Fibroblast of skin of back (primary cell): ENCODE measurements at places on chromosomes 1 and 21.

GRCh38 chr1:156712626-156713025 lies 7.2 kb upstream of the CRABP2 start:
- no peak for DNase-seq

GRCh38 chr1:156437037-156437867 lies 63.3 kb downstream of the MEF2D start:
- DNase-seq: no peak

GRCh38 chr1:119045096-119045746 lies 57.1 kb upstream of the TBX15 start:
- no peak for DNase-seq

DNA sequence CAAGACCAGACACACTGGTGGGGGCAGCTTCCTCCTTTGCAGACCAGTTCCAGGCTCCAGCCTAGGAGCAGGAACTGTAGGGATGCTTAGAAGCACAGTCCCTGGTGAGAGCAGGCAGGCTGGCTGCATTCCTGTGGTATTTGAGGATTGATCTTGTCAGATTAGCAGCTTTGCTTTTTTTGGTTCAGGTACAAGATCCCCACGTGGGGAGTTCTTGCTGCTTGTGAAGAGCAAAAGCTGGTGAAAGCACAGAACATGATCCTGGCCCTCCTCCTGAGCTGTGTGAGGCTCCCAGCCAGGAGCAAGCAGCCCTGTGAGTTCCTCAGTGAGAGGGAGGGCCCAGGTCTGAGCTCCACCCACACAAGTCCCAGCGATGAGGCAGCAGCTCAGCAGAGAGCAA lies 75.3 kb upstream of the ARTN start:
- DNase-seq: peak; percentile 97

DNA sequence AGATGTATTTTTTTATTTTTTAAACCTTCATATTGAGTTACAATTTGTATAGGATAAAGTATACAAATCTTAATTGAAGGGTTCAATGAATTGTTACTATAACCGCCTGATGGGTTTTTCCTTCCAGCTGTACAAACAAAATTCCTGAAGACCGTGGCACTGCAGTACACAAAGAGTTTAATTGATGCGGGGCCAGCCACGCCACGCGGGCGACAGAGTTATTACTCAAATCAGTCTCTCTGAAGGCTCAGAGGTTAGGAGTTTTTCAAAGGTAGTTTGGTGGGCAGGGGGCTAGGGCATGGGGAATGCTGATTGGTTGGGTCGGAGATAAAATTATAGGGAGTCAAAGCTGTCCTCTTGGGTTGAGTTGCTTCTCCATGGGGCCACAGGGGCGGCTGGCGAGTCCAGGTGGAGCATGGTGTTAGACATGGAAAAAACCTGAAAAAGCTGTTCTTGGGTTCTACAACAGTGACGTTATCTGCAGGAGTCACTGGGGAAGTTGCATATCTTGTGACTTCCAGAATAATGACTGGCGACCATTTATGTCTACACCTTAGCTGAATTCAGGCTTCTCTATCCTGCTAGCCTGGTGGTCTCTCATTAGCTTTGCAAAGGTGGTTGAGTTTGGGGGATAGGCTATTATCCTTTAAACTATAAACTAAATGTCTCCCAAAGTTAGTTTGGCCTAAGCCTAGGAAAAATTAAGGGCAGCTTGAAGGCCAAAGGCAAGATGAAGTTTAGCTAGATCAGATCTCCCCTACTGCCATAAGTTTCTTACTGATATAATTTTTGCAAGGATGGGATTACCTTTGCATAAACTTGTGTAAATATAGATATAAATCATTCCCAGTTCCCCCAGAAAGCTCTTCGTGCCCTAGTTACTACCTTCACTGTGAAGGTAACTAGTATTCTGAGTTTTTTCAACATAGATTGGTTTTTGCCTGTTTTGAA lies 13.0 kb upstream of the TMEM9 start:
- DNase-seq: no peak

DNA sequence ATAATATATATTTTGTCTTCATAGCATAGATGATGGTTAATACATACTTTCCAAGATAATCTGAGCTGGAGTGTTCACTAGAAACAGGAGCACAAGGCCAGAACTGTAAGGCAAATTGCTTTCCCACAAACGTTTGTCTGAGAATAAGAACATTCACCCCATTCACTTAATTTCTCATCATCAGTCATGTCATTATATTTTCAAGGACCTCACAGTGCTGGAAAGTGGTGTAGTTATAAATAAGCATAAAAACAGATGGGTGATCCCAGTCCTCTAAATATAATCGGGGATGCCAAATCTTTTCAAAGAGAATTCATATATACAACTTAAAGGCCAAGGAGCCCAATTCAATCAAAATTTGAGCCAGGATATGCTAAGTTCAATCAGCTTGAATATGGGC lies 8.4 kb downstream of the PRRX1 start:
- DNase-seq: no peak

- no peak for DNase-seq
Measured at GRCh38 chr1:95085376-95085775, 12.6 kb upstream of the ALG14 start.

- DNase-seq: no peak
Measured at GRCh38 chr1:3114131-3114744, 45.2 kb downstream of the PRDM16 start.

- no peak for DNase-seq
Measured at GRCh38 chr1:23722652-23723051, 20.6 kb upstream of the ELOA start.
